ENCODE measurements at places on chromosomes 12 and 14. TPM values are rescaled to one million over a fixed set of nuclear protein-coding genes. Genes with fewer than 3 reads are reported as not detected.

ABCC9 gene
- total RNA-seq = 9.9 TPM

MYF6 gene
- under 0.01 TPM for total RNA-seq

SLC38A1 gene
- total RNA-seq = 88.8 TPM

PRPH gene
- 0.50 TPM for total RNA-seq

SMCO2 gene
- total RNA-seq = 0.26 TPM

SRRM4 gene
- not detected for total RNA-seq

ADSS1 gene
- 2.3 TPM for total RNA-seq

CACNA1C gene
- total RNA-seq = 11.4 TPM

DPF3 gene
- 13.7 TPM for total RNA-seq

IKBIP gene
- 38.5 TPM for total RNA-seq

SERPINA4 gene
- total RNA-seq = not detected

PTHLH gene
- 0.26 TPM for total RNA-seq

FLVCR2 gene
- 2.1 TPM for total RNA-seq

SPRYD3 gene
- total RNA-seq = 18.2 TPM

LAG3 gene
- total RNA-seq = 0.26 TPM

TMEM121 gene
- 8.0 TPM for total RNA-seq

CLEC9A gene
- total RNA-seq = not detected

RGS6 gene
- total RNA-seq = not detected

ITGB7 gene
- 0.50 TPM for total RNA-seq

GZMB gene
- not detected for total RNA-seq

KRT74 gene
- not detected for total RNA-seq

ATL1 gene
- total RNA-seq = 16.2 TPM

PAX9 gene
- not detected for total RNA-seq

RIMBP2 gene
- 0.17 TPM for total RNA-seq

GLIPR1L2 gene
- 0.33 TPM for total RNA-seq

CAPZA3 gene
- not detected for total RNA-seq

TAS2R9 gene
- total RNA-seq = not detected

MAP1LC3B2 gene
- 1.2 TPM for total RNA-seq

FUT8 gene
- 95.8 TPM for total RNA-seq

SLC2A3 gene
- total RNA-seq = 95.0 TPM

CLSTN3 gene
- 9.5 TPM for total RNA-seq

CYP46A1 gene
- total RNA-seq = under 0.01 TPM

INHBC gene
- not detected for total RNA-seq

GNPTAB gene
- 49.7 TPM for total RNA-seq

RNFT2 gene
- 2.3 TPM for total RNA-seq

CHGA gene
- total RNA-seq = not detected

RNASE2 gene
- not detected for total RNA-seq

METTL3 gene
- total RNA-seq = 59.9 TPM

VPS33A gene
- total RNA-seq = 18.2 TPM
